Suppressor macrophage treated with lipopolysaccharide for 1 hour (primary cell): ENCODE measurements at places on chromosomes 11 and 22.

DNA sequence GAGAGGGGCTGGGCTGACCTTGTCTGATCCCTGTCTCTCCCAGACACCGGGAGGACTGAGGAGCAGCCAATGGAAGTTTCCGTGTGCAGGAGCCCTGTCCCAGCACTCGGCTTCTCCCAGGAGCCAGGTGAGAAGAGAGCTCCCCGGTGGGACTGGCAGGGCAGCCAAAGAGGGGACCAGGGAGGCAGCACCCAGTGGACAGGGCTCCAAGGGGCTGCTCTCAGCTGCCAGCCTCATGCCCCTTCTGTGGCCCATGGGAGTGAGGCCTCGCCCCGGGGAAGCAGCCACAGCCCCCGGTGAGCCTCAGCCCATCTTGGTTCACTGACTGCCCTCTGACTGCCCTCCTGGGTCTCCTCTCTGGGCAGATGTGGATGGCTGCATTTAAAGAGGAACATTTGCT lies 6.8 kb downstream of the SCO2 start:
- no peak for DNase-seq

- no peak for DNase-seq
These were observed 423.0 kb downstream of the BRD1 start for GRCh38 chr22:49404576-49405241.

DNA sequence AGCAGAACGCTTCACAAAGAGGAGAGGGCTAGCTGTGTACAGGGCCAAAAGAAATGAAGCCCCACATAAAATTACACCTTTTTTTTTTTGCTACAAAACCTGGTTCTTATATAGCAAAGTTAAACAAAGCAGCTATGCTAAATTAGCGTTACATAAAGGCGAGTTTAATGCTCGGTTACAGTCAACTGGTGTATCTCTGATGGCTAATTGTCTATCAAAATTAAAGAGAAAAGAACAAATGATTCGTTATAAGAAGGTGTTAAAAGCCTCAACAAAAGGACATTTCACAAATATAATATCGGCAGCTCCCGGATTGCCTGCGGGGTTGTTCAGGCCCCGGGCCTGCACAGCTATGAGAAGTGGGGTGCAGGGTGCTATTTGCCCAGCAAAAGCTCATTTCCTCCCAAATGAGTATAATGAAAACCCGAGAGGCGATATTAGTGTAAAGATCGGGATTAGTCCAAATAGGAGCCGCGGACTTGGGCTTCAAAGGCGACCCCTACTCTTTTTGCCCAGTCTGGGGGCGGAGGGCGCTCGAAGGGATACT lies 13.3 kb upstream of the PAX6 start:
- DNase-seq = no peak

GRCh38 chr11:23236826-23237555 lies 376.7 kb upstream of the CCDC179 start:
- DNase-seq = no peak

DNA sequence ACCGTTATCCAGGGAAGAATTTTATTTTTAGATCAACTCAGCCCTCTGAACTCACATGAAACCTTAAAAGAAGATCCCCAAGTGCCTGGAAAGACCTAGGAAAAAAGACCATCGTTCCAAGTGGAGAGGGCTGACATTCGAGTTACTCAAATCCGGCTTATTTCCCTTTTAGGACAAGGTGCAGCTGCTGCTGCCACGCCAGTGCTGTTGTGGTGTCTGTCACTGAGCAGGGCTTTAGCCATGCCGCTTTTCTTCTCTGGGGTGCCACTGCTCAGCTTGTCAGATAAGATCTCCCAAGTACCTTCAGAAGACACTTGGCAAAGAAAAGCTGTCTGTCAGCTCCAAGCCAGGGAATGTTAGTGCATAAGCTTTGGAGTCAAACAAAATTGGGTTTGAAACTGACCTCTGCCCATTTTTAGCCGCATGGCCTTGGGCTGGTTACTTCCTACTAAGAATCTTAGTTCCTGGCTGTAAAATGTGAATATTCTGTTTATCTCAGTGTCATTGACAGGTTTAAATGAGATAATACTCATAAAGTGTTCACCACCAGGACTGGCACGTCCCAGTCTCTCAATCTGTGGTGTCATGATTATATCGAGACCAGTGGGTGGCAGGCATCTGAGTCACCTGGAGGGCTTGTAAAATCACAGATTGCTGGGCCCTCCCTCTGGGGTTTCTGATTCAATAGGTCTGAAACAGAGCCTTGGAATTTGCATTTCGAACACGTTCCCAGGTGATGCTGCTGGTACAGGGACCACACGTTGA lies 117.5 kb downstream of the PKNOX2 start:
- DNase-seq = no peak

- peak; percentile 42 for DNase-seq
These were observed 2.5 kb downstream of the DCHS1 start for GRCh38 chr11:6653097-6653496.
